ENCODE measurements at places on chromosomes 12 and 14.
A peak's percentile ranks its signal among the peaks of the same experiment; 100 is the strongest.

GRCh38 chr12:75533239-75533638 is 21.8 kb upstream of the KRR1 start:
- no peak for DNase-seq

DNA sequence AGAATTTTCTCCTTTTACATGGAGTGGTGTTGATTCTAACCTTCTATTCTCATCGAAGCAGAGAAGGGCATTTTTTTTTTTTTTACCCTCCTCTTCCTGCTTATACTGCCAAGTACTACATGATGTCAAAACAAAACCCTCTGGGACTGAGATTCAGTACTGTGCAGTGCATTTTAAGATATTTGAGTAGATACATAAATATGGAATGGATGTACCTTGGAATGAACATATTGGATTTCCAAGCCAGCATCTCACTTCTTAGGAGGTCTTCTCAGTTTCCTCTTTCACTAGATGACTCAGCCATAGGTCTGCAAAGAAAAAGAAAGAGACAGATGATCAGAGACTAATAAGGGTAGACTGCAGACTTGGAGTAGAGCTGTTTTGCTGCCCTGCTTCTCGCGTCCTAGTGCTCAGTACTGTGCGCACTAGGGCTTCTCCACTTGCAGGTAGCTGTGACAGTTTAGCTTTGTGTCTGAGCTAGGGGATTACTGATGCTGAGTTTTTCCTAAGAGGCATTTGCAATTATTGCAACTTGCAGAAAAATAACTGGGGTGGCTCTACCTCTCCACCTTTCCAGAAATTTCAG is 20.4 kb downstream of the TPH2 start:
- no peak for DNase-seq

DNA sequence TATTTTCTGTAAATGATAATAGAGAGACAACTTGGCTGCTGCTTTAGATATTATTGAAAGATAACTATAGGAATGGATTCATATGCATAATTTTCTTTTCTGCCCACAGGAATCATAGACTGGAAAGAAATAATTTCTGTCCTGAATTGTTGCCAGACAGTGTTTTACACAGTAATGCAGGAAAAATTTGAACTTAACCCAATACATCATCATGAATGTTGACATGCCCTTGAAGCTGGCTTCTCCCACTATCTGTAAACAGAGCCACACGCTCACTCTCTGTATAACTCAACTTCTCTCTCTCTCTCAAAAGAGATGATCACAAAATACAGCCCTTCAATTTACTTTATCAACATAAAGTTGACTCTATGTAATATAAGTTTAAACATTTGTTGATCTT is 56.6 kb downstream of the PAX9 start:
- no peak for DNase-seq

GRCh38 chr14:61025251-61026223 is 44.5 kb downstream of the SLC38A6 start:
- DNase-seq, result peak; percentile 4

DNA sequence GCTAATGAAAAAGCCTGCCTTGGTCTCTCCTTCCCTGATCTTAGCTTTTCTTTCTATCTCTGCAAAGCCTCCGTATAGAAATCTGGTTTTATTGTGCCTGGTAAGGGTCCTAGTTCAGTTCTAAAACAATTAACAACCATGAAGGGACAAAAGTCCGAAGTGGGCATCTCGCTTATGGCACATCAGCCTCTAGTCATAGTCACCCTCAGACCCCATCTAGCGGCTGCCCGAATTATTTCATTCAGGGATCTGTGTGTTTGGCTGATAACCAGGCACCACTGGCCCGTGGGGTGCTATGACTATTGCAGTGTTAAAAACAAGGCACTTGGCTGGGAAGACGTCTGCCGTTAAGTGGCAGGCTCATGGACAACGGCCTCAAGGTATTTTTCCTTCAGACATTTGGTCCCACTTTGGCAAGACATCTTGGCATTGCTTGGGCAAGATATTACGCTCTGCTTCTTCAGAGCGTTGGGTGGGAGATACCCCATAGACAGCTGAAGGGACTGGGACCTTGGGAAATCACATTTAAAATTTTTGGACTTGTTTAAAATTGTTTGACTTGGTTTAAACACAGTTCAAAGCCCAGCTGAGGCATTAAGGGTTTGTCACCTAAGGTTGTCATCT is 87.1 kb downstream of the SINHCAF start:
- peak; percentile 20 for DNase-seq

DNA sequence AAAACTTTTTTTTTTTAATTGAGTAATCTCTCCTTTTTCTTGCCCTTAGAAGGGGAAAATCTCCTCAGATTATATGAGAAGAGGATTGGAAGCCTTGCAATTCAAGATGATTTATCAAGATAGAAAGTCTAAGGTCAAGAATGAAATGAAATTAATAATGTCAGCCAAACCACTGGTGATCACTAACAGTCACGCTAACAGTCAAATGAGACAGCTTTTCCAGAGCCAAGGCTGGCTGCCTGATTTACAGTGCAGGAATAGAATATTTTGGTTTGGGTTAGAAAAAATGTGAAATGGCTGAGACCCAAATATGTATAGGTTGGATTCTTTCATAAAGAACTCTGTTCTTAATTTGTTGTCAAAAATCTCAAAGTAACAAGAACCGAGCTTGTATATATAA is 204.3 kb downstream of the PPM1H start:
- DNase-seq, result no peak

DNA sequence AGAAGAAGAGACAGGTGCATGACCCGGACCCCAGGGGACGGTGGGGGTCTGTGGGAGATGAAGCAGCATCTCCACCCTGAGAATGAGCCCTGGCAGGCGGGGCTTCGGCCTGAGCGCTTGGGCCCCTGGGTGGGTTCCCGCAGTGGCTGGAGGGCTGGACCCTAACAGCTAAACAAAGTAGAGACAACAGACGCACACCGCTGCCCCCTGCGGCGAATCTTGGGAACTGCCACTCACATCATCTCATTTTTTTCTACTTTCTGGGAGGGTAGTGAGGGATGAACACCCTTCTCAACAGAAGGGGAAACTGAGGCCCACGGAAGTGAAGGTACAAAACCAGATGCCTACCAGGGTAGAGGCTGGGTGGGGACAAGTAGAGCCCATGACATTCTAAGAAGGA is 104.7 kb downstream of the RFLNA start:
- no peak for DNase-seq

GRCh38 chr12:92088805-92089204 is 56.8 kb downstream of the BTG1 start:
- DNase-seq, result no peak

- DNase-seq, result no peak
Measured at GRCh38 chr14:89428173-89428523, 11.1 kb upstream of the FOXN3 start.

DNA sequence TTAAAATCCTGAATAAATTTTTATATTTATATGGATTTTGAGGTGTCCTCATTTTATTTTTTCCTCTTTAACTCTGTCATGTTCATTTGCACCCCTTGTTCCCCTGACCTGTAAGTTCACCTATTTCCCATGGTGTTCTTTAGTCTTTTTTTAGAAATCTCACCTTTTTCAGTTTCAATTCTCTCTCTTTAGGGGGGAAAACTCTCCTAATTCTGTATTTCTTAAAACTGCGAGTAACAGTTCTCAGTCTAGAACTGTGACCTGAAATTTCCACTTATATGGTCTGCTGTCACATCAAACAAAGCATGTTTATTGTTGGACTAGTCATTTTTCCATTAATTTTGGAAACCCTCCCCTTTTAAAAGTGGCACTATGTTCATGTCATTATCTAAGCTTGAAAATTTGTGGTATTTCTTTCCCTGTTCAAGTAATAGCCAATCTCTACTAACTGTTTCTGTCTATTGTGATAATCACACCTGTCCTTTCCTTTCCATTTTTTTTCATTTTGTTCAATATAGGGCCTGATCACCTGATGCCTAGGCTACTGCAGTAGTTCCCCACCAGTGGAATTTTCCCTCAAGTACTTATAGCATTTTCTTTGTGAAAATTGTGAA is 14.0 kb upstream of the FBXO33 start:
- no peak for DNase-seq

DNA sequence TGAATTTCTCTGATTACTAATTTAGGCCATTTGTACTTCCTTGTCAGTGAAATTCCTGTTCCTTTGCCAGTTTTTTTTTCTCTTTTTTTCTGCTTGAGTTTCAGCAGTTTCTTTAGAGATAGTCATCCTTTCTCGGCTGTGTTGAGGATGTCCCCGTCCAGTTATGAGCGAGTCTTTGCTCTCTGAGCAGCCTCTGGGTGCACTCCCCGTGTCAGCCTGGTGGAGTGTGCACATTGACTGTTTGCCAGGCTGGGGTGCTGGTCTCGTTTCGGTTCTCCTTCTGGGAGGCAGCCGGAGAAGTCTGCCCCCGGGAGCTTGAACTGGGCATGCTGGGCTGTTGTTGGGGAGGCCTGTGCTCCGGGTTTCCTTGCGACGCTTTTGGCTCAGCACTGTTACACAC is 3.0 kb downstream of the PACS2 start:
- no peak for DNase-seq

DNA sequence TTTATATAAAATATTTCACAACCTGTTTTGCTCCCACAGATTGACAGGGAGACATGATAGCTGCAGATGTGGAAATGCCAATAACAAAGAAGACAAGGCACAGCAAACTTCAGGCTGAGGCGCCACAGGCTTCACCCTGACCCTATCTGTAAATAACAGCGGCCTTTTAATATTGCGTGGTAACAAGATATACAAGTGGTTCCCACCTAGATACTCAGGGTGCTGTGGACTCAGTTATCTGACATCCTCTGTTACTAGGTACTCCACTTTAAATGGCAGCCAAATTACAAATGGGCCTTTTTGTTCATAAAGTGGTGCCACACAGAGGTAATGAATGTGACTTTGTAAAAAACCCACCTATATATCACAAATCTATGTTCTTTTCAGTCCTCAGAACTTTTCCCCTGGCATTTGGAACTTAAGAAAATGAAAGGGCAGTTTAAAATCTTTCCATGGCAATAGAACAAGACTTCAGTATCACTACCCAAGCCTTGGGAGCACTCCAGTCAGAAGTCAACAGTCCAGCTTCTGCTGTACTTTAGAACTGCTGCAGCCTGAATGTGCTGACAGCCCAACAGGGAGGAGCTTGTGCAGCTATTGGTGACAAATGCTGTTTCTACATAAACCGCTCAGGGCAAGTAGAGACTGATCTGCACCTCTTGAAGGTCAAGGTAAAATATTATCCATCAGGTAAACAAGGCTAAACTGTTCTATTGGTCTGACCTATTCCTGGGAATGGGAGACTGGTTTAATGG is 86.2 kb upstream of the DCD start:
- no peak for DNase-seq

DNA sequence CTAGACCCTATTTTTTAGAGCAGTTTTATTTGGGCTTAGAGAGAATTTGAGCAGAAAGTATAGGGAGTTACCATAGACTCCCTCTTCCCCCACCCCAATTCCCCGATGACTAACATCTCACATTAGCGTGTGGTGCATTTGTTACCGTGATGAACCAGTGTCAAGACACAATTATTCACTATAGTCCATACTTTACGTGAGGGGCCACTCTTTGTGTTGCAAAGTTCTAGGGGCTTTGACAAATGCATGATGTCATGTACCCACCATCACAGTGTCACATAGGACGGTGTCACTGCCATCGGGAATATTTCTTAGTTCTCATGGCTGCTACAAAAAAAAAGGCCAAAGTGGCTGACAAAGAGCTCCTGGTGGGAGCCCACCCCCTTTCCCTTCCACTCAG is 119.1 kb downstream of the PHETA1 start:
- no peak for DNase-seq

GRCh38 chr12:90229407-90230170 is 521.0 kb upstream of the ATP2B1 start:
- DNase-seq, result no peak

DNA sequence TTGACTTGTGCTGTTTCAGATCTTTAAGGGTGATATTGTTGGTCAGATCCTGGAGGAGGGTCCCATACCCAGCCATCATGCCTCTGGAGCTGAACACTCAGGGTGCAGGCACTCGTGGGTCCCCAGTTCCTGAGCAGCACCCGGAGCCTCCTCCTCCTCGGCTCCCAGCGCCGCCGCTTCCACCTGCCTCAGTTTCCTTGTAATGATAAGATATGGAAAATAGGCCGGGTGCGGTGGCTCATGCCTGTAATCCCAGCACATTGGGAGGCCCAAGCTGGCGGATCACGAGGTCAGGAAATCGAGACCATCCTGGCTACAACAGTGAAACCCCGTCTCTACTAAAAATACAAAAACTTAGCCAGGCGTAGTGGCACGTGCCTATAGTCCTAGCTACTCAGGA is 20.2 kb upstream of the AEBP2 start:
- no peak for DNase-seq

DNA sequence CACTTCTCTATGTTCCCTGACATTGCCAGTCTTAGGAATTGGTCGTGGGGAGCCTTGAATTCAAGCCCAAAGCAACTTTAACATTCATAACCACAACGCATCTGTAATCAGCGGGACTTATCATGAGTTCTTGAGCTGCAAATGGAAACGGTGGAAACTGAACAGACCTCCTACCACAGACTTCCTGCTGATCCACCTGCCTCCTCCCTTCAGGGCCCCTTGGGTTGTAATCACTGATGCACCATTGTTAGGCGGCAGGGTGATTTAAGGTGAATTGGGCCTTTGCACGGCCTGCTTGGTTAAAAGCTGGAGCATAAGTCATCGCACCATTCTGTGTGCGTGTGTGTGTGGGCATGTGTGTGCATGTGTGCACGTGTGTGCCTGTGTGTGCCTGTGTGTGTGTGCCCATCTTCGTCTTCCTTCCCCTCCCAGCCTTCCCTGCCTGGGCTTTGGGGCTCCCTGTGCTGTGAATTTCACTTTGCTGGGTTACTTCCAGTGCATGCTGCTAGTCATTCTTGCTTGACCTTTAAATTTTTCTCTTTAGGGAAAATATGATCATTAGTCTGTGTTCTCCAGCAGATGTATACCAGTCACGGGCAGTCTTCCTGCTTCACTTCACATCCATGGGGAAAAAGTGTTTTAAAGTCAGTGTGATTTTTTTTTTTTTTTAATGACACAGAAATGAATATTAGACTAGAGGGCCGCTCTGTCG is 29.1 kb downstream of the CHST11 start:
- DNase-seq, result no peak

DNA sequence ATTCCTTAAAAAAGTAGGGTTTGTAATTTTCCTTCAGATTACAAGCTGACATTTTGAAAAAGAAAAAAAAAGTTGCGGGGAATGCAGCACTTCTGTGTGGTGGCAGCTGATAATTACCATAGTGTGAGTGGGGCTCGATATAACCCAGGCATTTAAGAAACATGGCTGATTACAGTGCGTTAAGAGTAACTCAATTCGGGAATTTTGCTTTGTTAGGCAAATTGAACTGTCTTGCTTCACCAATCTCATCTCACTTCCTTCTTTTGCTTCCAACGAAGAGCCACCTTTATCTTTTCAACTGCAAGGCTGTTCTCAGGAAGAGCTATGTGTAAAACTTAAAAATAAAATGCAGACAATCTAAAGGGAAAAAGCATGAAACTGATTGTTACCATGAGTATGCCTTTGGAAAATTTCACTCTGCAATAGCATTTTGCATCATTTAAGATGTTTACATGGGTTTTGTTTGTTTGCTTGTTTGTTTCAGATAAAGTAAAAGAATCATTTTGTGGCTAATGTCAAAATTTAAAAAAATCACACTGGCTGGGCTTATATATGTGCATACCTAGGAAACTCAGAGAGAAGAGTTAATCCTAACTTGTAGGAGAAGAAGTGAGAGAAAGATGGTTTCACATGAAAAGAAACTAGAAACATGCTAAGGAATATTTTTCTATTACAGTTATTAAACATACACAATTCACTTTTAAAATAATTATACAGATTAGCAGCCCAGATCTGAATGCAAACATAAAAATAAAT is 295.9 kb upstream of the ATP2B1 start:
- DNase-seq, result no peak

GRCh38 chr12:24597580-24597979 is 351.3 kb downstream of the BCAT1 start:
- no peak for DNase-seq

GRCh38 chr12:58301038-58301729 is 359.8 kb downstream of the ATP23 start:
- DNase-seq, result no peak
